ENCODE measurements at places on chromosomes 16 and 17.

DNA sequence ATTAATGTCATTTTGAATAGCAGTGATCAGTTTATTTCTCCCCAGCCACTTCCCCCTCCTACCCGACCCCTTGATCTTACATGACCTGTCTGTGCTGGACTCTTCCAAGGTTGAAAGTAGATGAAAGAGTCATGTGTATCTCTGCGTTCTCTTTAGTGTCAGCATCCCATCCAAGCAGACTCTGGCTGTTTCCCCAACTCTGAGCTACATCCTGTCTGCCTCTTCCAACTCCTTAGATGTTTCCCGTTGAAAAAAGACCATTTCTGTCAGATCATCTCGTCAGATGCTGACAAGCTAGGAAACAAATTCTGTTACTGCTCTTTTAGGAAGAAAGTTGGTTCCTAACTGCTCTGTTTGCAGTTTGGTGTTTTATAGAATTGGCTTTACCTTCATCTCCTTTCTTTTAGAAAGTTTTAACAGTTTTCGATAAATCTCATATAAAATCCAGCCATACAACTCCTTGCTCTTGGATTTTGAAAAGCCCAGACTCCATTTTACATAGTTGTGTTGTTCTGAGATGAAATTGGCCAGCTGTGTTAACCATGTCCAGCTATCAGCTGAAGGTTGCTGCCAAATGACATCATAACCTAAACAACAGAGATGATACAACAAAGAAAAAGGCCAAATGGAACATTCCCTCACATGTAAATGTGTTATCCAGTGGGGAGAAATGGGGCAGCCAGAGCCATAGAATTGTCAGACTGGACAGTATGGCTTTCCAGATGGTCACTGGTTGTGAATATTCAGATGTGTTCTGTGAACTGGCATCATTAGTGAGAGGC lies 43.5 kb downstream of the CYB561 start:
- no peak for DNase-seq

DNA sequence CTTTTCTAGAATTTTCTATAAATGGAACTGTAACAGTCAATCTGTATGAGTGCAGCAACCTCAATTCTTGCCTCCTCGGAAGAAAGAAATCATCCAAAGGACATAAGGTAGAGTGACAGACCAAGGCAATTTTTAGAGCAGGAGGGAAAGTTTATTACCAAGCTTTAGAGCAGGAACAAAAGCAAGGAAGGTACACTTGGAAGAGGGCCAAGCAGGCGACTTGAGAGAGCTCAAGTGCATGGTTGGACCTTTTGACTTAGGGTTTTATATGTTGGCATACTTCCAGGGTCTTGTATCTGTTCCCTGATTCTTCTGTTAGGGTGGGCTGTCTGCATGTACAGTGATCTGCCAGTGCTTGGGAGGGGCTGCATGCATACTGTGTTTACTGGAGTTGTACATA lies 50.3 kb downstream of the SCNN1G start:
- DNase-seq: no peak

GRCh38 chr17:9221147-9221921 lies 200.0 kb downstream of the NTN1 start:
- DNase-seq: no peak

GRCh38 chr17:65515512-65515911 lies 45.9 kb downstream of the AXIN2 start:
- no peak for DNase-seq

- no peak for DNase-seq
These were observed 31.4 kb downstream of the B9D1 start for GRCh38 chr17:19331134-19331533.

DNA sequence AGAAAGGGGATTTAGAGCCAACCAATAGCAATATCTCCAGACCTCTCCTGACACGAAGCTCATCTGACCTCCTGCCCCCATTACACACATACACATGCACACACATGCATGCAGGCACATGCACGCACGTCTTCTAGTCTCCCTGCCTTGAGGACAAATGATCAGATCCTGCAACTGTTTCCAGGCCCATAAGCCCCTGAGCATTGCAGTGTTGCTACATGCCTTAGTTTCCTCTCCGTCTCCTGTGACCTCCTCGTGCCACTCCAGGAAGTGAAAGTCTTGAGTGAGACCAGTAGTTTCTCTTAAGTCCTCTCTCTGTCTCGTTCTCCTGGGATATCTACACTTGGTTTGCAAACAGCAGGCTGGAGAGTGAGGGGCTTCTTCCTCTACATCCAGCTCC lies 8.2 kb downstream of the CIITA start:
- no peak for DNase-seq

DNA sequence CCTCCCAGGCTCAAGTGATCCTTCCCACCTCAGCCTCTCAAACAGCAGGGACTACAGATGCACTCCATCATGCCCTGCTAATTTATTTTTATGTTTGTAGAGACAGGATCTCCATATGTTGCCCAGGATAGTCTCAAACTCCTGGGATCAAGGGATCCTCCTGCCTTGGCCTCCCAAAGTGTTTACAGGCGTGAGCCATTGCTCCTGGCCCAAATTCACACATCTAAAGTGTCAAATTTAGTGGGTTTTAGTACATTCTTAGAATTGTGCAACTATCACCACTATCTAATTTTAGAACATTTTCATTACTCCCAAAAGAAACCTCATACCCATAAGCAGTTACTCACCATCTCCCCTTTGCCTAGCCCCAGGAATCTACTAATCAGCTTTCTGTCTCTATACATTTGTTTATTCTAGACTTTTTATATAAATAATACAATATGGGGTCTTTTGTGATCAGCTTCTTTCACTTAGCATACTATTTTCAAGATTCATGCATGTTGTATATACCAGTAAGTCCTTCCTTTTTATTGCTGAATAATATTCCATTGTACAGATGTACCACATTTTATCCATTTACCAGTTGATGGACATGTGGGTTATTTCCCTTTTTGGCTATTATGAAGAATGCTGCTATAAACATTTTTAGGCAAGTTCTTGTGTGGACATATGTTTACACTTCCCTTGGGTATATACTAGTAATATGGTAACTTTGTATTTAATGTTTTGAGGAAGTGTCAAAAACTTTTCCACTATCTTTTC lies 25.1 kb upstream of the ITGA2B start:
- no peak for DNase-seq

- DNase-seq: no peak
These were observed 110.7 kb downstream of the GSG1L start for GRCh38 chr16:27952811-27953210.

- no peak for DNase-seq
These were observed 30.3 kb upstream of the LRRC37A start for GRCh38 chr17:46264456-46265198.

- no peak for DNase-seq
These were observed 30.2 kb downstream of the SALL1 start for GRCh38 chr16:51120730-51121347.

GRCh38 chr17:76886395-76886794 lies 18.2 kb downstream of the MGAT5B start:
- no peak for DNase-seq

DNA sequence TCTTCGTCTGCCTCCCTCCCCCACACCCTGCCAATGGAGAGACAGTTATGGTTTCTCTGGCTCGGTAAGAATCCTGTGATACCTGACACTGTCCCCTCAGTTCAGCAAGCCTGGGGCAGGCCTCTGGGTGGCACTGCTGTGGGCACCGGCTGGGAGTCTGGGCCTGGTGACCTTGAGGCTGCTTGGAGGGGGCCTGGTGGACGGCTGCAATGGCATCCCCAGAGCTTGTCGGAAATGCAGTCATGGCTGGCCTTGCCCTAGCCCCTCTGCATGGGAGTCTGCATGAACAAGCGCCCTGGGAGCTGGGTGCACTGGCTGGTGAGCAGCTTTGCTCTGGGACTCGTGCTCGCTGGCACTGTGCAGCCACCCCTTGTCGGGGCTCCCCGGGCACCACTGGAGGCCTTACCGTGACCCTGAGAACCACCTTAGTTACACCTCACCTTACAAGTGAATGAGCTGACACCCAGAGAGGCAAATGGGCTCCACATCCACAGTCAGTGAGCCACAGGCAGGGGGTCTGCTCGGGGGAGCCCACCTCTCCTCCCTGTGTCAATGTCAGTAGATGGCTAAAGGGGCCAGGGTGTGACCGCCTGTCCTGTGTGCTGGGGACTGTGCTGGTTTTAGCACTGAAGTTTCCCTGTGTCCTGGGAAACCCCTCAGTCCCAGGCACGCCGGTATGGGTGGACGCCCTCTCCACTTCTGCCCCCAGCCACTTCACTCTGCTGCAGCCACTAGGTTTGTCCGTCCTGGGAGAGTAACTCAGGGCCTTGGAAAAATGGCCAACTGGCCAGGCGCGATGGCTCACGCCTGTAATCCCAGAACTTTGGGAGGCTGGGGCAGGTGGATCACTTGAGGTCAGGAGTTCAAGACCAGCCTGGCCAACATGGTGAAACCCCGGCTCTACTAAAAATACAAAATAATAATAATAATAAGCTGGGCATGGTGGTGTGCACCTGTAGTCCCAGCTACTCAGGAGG lies 1.4 kb downstream of the LGALS3BP start:
- DNase-seq: no peak

DNA sequence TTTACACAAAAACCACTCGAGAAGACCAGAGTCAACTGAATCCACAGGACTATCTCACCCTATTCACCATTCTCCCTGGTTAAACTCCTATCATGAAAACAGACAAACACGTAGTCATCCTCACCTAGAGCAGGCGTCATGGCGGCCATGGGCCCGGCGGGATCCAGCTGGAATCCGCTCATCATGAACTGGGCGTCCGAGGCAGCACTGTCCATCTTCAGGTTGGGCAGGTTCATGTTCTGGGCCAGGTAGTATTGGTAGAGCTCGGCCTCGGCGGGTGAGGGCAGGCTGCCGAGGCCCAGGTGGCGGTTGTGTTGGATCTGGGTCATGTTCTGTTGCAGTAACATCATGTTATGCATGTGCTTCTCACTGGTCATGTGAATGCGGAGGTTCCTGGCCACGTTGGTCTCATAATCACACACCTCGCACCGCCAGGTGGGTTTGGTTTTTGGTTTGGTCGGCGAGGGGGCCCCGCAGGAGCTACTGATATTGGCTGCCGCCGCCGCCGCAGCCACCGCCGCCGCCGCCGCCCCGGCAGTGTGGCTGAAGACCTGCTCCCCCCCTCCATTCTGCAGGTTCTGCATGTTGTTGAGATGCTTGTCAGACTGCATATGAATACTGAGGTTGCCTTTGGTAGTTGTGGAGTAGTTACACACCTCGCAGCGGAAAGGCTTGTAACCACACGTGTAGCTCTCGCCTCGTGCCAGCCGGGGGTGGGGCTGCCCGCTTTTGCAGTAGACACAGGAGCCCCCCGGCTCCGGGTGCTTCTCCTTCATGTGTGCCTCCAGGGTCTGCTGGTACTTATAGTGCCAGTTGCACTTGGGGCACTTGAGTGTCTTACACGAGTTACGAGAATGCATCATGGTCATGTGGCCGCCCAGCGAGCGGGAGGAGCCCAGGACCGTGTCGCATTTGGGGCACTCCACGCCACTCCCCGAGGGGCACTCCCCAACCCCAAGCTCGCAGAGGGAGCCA lies 90.3 kb downstream of the ZFHX3 start:
- no peak for DNase-seq

DNA sequence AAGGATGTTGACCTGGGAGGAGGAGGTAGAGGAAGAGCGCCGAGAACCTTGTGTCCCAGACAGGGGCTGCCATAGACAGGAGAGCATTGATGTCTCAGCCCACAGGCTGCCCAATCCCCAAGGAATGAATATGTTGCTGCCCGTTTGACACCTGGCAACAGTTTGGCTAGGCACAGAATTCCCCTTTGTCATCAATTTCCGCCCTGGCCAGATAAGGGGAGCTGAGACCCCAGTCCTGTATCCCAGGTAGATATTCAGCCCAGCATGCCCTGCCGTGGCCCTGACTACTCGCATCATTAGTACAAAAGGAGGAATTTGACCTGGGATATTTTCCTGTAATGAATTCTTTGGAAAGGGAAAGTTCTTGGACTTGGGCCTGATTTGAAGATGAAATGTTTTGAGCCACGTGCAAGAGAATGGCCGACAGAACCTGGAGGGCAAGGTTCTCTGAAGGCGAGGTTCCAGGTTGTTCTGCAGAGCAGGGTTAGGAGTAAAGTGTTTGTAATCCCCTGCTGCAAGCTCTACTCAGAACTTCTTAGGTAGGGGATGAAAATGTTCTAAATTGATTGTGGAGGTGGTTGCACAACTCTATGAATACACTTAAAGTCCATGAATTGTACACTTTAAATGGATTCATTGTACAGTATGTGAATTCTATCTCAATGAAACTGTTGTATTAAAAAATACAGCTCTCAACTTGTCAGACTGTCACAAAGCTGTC lies 108.8 kb downstream of the SOCS1 start:
- no peak for DNase-seq

- no peak for DNase-seq
These were observed 254.7 kb upstream of the SOX9 start for GRCh38 chr17:71866095-71866494.

DNA sequence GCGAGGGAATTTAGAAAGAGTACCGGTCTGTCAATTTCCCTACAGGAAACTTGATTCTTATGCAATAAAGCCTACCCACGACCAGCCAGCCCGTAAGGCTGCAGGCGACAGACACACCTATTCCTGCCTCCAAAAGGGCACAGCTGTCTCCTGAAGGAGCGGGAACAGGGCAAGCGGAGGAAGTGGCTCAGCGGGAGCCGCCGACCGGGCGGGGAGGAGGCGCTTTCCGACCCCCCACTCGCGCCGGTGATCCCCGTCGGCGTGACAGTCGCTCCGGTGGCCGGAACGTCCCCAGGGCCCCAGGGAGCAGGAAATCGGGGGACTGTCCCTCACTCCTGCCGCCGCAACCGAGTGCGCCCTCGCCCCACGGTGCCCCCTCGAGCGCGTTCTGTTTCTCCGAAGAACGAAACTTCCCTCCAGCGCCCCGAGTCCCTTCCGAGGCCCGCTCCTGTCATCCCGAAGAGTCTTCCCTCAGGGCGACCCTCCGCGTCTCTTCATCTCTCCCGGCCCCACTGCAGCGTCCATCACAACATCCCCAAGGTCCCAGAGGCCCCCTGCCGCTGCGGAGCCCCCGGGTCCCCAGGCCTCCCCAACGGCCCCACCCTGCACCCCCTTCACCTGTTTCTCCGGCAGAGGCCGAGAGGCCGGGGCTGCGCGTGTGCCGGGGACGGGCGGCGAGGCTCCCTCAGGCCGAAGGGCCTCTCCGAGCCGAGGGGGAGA lies 421 bp downstream of the STAT3 start:
- peak; percentile 73 for DNase-seq

GRCh38 chr17:34299027-34299426 lies 13.5 kb downstream of the CCL11 start:
- DNase-seq: no peak

DNA sequence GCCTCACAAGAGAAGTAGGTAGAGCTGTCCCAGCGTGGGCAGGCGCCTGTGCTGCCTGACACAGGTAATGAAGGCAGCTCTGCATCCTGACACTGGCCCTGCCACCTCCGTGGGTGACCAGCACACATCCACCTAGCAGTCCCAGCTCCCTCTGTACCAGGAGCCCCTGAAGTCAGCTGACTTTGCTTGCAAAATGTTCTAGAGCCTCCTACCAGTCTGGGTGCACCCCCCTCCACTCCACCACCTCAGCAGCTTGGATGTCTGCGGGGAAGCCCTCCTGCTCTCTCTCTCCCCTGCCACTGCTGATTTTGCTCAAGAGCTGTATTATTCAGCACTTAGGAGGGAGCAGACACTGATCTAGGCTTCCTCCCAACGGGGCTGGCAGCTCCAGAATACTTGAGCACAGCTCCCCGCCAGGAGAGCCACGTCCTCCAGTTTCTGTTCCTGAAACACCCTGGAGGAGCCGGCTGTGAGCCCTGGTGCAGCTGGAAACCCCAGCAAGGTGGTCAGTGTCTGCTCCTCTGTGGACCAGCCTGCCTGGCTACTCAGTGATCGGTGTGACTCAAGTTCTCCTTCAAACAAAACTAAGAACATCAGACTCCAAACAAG lies 1.0 kb downstream of the RNF166 start:
- DNase-seq: no peak

GRCh38 chr17:18183334-18184142 lies at the start of gene ALKBH5:
Gene ALKBH5 (plus strand): TSS chr17:18183828. CDS start chr17:18184244, 416 bp downstream.
- peak; percentile 97 for DNase-seq

All from heart left ventricle (tissue), 16 donors.